ENCODE measurements at places on chromosomes 4 and X.

GRCh38 chr4:61727286-61727685 is 527.2 kb downstream of the ADGRL3 start:
- DNase-seq, result no peak

- DNase-seq, result peak; percentile 58
Measured at GRCh38 chrX:1507511-1508463, 29.2 kb downstream of the P2RY8 start.

DNA sequence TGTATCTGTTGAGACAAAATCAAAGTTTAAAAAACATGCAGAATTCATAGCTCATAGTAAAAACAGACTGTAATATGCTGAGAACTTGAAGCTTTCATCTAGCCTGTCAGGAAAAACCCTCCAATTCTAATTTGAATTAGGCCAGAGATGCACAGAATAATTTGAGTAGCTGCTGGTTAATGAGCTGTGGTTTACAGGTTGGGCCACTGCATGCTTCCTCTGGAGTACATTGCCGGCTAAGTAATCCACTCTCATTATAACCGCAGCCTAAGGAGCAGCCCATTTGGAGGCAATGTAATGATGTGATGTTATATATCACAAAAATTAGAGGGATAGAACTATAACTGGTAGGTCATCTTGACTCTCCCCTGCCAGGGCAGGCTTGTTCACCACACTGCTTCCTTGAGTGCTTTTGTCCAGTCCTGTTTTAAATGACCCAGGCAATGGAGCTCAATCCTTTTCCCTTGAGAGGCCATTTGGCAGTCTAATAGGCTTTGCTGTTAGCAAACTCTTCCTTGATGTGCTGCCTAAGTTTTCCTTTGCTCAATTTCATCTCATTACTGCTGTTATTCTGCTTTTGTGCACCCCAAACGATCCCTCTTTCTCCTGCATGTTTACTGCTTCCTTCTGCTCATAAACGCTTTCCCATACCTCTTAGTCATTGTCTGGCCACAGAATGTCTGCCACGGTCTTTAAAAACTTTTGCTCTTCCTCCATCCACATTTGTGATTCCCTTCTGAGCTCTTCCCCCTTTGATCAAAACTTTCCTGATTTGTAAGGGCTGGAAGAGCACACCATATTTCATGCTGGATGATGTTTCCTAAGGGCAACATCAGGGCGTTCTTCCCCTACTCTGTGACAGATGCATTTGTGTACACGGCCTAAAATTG is 230.9 kb downstream of the C4orf33 start:
- DNase-seq, result no peak

DNA sequence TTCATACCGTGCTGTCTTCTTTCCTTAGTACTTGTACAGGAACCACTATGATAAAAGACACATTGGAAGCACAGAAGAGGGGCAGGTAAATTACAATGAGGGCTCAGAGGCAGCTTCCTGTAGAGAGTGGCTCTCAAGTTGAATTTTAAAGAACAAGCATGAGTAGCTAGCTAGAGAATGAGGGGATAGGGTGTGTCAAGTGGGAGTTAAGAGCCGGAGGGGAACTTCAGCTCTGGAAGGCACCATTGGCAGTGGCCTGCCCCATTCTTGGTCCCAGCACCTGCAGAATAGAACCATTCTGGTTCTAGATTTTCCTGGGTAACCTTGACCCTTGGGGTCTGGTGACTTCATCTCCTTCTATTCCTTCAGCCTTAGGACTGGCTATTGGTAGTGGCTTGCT is 34.0 kb upstream of the JADE1 start:
- no peak for DNase-seq

GRCh38 chrX:118345045-118345463 is 852 bp upstream of the WDR44 start:
- DNase-seq, result no peak

DNA sequence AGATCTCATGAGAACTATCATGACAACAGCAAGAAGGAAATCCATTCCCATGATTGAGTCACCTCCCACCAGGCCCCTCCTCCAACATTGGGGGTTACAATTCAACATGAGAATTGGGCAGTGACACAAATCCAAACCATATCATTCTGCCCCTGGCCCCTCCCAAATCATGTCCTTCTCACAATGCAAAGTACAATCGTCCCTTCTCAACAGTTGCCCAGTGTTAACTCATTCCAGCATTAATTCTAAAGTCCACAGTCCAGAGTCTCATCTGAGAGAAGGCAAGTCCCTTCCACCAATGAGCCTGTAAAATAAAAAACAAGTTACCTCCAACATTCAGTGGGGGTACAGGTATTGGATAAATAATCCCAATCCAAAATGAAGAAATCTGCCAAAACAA is 14.9 kb upstream of the CLDN34 start:
- no peak for DNase-seq

DNA sequence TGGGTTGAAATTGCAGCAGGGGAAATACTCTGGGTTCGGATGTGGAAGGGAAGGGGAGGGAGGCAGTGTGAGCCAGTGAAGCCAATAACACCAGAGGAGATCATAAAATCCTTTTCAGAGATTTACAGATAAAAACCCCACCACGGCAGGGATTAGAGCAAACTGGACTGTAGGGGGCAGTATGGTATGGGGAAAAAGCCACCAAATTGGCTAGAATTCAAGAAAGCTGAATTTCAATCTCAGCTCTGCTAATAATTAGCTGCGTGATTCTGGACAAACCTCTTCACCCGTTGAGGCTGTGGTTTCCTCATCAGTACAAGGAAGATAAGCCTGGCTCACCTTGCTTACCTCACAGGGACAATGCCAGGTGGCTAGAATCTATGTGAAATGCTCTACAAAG is 108.1 kb downstream of the ATG4A start:
- DNase-seq, result no peak

GRCh38 chr4:11847167-11847566 is 418.5 kb upstream of the HS3ST1 start:
- DNase-seq, result no peak

- DNase-seq, result no peak
Measured at GRCh38 chrX:68681443-68681941, 34.0 kb downstream of the STARD8 start.

- peak; percentile 82 for DNase-seq
Measured at GRCh38 chr4:57110640-57111511, 691 bp upstream of the IGFBP7 start.

- DNase-seq, result no peak
Measured at GRCh38 chrX:150605603-150606002, 37.2 kb downstream of the MTM1 start.

- DNase-seq, result no peak
Measured at GRCh38 chr4:113071274-113071673, 21.8 kb downstream of the ANK2 start.

DNA sequence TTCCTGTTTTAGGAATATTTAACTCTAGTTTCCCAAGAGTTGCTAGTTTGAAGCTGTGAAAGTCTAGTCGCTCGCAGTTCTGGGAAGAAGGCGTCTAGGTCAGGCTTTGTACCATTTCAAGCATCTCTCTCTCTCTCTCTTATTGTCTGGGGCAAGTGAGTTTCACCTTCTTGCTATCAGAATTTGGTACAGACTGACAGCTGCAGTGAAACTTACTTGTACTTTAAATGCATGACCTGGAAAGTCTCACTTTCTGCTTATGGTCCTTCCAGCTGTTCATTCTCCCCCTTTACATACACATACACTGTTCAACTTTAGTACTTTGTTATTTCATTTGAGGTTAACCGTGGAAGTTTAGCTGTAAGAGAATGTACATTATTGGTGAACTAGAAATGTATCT is 4.4 kb downstream of the FRMPD4 start:
- no peak for DNase-seq

- DNase-seq, result peak; percentile 44
Measured at GRCh38 chr4:184395971-184396391, 78.4 kb downstream of the IRF2 start.

DNA sequence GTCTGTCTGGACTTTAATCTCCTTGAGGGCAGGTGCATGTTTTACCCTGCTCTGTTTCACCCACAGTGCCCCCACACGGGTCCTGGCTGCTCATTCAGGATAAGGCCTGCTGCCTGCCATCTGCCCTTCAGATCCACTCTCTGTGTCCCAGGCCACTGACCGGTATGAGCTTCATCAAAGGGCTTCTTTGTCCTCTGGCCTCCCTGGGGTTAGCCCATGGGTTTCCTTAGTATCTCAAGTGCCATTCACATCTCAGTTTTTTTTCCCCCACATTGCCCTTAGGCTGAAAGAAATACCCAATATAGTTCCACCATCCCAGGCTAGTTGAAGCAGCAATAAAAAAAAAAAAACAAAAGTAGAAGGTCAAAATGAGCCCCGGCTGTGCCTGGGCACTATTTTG is 9.3 kb downstream of the CD99L2 start:
- DNase-seq, result no peak

DNA sequence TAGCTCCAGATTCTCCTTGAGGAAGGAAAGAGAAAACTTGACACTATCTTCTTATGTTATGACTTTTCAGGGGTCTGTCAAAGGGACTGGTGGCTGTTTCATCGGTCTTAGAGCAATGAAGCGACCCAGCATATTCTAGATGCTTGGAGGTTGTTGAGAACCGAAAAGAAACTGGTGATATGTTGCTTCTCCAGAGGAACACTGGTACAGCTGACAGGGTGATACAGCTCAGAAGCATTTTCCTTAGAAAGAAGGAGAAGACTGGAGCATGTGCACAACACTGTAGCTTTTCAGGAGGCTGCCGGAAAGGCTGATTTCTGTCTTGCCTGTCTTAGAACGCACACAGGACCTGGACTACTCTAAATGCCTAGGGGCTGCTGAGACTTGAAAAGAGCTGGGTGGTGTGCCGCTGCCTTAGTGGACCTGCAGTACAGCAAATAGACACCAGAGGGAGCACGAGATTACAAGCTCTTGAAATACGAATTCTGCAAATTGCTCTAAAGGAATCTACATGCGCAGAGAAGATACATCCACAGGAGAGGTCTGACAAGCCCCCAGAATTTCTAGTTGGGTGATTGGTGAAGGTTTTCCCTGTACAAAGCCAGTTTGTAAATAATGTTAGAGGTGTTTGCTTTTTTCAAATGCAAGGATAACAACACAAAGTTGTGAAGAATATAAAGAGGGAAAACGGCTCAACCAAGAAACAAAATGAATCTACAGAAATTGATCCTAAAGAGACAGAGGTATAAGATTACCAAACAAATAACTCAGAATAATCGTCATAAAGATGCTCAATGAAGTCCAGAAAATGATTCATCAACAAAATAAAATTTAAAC is 223.1 kb upstream of the DMD start:
- DNase-seq, result no peak

- DNase-seq, result no peak
Measured at GRCh38 chr4:123600987-123601904, 204.7 kb downstream of the SPRY1 start.

DNA sequence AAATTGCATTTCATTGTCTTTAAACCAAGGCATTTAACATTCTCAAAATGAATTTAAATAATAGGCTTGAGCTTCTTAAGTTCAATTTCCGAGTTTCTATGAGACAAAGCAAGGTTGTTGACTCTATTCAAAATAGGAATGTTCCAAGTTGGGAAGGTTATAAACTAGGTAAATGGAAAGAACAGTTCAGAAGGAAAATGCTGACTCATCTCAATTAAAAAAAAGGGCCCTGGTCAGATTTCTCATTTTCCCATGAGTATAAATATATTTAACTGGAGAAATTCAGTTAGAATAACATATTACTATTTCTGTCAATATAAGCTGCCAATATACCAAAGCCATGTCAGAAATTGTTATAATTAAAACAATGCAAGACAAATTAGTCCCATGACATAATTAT is 113.8 kb downstream of the ATP8A1 start:
- no peak for DNase-seq

DNA sequence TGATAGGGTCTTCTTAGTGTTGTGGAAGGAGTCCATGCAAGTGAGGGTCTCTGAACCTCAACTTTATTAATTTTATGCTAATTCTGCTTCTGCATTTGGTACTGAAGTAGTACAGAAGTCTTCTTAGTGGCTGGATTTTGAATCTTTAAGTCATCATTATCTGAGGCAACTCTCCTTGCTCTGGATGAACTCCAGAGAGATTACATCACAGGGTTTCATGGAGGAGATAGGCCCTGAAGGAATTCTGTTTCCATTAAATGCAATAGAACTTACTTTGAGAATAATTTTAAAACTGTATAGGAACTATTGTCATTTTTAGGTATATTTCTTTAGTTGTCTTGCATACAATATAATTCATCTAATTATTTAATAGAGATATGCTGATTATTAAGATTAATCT is 451.2 kb downstream of the FAT4 start:
- DNase-seq, result no peak

DNA sequence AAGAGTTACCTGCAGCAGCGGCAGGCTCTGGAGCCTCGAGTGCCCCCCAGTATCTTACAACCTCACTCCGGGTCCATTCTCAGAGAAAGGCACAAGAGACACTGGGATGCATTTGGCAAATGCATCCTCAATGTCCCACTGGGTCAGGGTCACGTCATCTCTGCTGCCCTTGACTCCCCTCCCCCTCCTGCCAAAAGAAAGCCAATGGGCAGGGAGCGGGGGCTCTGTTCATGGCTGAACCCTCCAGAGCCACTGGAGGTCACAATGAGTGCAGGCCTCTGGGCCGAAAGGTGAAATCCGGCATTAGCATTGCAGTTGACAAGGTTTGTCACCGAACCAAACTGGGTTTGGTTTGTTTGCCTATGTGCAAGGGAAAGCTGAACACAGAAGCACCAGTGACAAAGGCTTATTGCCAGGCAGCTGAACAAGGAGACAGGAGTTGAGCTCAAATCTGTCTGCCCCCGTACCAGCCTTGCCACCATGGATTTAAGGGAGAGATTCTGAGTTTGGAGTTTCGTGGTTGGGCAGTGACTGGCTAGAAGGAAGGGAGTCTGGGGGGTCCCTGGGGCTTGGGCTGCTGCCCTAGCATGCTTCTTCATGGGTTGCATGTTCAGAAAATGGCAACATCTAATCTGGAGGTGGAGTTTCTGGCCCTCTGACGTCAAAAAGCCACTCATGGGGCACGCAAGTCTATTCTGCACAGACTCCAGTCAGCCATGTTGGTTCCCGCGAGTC is 64.3 kb downstream of the HTRA3 start:
- DNase-seq, result no peak

DNA sequence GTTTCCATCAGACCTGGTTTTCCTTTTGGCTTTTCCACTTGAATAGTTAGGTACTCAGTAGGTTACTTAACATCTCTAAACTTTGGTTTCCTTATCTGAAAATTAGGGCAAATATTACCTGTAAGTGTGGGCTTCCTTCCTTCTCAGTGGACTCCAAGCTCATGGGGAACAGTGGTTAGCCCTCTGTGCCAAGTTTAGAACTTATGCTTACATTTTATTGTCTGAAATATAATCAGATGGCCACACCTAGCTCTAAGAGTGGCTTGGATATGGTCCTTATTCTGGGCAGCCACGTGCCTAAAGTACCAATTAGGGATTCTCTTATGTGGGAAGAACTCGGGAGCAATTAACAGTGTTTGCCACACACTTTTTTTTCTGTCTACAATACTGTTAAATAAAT is 133.9 kb downstream of the UCHL1 start:
- no peak for DNase-seq

Data from ascending aorta (tissue), 2 donors.